ENCODE measurements at places on chromosomes 3 and 15.

- peaks cover 7% of the 10 kb centered on the region for H3K36me3 ChIP-seq
- H3K27ac ChIP-seq, result peak overlapping the region; percentile 92
- H3K27me3 ChIP-seq, result no peaks in the 10 kb centered on the region
- ATAC-seq, result peak; percentile 84
These were observed 95.0 kb upstream of the CGNL1 start for GRCh38 chr15:57281321-57281720.

DNA sequence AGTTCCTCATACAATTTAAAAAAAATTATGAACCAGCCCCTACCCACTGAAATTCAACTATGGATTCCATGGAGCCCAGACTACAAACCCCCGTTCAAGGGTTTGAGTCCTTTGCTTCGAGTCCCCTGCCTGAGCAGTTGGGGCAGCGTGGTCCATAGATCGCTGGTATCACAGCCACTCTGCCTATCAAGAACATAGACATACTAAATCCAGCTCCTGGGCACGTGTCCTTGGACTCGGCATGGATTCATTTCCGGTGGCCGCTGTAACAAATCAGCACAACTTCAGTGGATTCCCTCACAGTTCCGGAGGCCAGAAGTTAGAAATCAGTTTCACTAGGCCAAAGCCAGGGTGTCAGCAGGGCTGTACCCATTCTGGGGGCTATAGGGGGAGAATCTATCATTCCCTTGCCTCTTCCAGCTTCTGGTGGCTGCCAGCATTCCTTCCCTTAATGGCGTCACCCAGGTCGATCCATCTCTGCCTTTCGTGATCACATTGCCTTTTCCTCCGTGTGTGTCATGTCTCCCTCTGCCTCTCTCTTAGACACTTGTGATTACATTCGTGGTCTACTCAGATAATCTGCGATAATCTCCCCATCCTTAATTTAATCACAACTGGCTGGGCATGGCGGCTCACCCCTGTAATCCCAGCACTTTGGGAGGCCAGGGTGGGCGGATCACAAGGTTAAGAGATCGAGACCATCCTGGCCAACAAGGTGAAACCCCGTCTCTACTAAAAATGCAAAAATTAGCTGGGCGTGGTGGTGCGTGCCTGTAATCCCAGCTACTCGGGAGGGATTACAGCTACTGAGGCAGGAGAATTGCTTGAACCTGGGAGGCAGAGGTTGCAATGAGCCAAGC lies 4.6 kb upstream of the TMEM44 start:
- no peaks in the 10 kb centered on the region for H3K27me3 ChIP-seq
- peaks cover 8% of the 10 kb centered on the region for H3K4me1 ChIP-seq
- peaks cover 23% of the 10 kb centered on the region for H3K36me3 ChIP-seq
- no peak for ATAC-seq
- no peak overlapping the region for H3K4me3 ChIP-seq

- no peaks in the 10 kb centered on the region for H3K4me1 ChIP-seq
- peak; percentile 53 for ATAC-seq
- H3K4me3 ChIP-seq, result no peak overlapping the region
- H3K27me3 ChIP-seq, result no peaks in the 10 kb centered on the region
These were observed 26.3 kb downstream of the DPH6 start for GRCh38 chr15:35519541-35520149.

GRCh38 chr3:99920481-99921376 lies 103.1 kb downstream of the CMSS1 start:
- H3K4me3 ChIP-seq, result no peak overlapping the region
- ATAC-seq, result no peak
- H3K36me3 ChIP-seq, result peaks cover 30% of the 10 kb centered on the region
- H3K27ac ChIP-seq, result peak overlapping the region; percentile 25
- peaks cover 7% of the 10 kb centered on the region for H3K4me1 ChIP-seq
